ENCODE measurements at places on chromosomes 3 and 15.
A peak's percentile ranks its signal among the peaks of the same experiment; 100 is the strongest.

DNA sequence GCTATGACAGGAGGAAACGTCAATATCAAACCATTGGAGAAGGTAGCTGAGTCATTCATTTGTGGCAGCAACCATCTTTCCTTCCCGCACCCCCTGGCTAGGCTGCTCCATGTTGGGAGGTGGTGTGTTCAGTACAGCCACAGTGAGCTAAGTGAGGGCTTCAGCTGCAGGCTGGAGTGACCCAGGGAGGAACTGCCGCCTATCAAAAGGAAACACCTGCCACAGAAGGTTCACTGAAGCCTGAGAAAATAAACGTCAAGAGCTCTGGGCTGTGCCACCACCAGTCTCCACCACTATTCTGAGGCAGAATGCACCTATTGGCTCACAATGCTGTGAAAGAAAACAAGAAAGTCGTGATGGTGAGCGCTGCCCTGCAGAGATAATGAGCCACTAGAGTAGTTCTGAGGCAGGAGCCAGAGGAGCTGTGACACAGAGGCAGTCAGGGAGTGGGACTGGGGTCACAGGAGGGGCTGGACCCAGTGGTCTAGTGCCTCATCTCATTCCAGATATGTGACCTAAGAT lies 34.8 kb upstream of the CD47 start:
- peak; percentile 27 for DNase-seq

- DNase-seq, result no peak
Measured at GRCh38 chr3:94972066-94972465, 909.2 kb downstream of the NSUN3 start.

- DNase-seq, result no peak
Measured at GRCh38 chr3:54427501-54427900, 305.1 kb downstream of the CACNA2D3 start.

- no peak for DNase-seq
Measured at GRCh38 chr3:30720586-30721313, 114.3 kb downstream of the TGFBR2 start.

- no peak for DNase-seq
Measured at GRCh38 chr3:196938576-196938975, 3.8 kb downstream of the NCBP2 start.

- DNase-seq, result no peak
Measured at GRCh38 chr3:90026406-90026805, 919.0 kb downstream of the EPHA3 start.

DNA sequence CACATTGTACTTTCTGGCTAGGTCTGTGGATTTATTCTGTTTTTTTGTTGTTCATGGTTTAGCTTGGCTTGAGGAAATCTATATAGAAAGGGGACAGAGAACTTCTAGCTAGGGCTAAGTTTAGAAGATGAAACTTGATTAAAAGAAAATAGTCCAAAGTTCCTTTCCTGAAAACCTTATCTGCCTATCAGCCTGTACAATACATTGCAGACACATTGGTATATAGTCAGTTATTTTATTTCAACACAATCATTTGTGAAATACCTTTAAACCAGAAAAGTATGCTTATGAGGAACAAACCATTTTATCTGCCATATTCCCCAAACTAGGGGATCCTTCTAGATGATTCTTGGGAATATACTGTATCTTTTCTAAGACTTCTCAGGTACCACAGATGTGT lies 147.3 kb upstream of the CGNL1 start:
- no peak for DNase-seq

- DNase-seq, result no peak
Measured at GRCh38 chr3:52072020-52072419, 15.6 kb upstream of the DUSP7 start.

DNA sequence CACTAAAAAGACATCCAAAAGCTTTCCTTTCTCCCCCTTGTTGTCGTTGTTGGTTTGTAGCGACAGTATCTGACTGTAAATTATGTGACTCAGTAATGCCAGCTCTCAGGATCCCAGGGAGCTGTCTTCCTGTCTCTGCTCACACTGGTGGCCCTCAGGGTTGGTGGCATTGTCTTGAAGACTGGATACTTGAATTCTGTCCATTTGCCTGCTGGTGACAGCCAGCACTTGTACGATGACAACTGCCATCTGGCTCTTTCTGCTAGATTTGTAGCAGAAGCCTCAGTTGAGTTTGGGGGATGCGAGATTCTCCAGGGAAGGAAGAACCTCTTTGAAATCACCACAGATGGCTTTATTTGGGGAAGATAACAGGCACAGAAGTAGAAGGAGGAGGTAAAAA lies 120.8 kb downstream of the ARPP21 start:
- no peak for DNase-seq

GRCh38 chr15:72912996-72913395 lies 129.4 kb upstream of the ADPGK start:
- no peak for DNase-seq

GRCh38 chr3:142628801-142629200 lies 32.6 kb downstream of the PLS1 start:
- DNase-seq, result no peak

- DNase-seq, result no peak
Measured at GRCh38 chr3:183586477-183586876, 31.0 kb upstream of the KLHL6 start.

GRCh38 chr3:40679290-40679689 lies 154.5 kb downstream of the ZNF621 start:
- no peak for DNase-seq

DNA sequence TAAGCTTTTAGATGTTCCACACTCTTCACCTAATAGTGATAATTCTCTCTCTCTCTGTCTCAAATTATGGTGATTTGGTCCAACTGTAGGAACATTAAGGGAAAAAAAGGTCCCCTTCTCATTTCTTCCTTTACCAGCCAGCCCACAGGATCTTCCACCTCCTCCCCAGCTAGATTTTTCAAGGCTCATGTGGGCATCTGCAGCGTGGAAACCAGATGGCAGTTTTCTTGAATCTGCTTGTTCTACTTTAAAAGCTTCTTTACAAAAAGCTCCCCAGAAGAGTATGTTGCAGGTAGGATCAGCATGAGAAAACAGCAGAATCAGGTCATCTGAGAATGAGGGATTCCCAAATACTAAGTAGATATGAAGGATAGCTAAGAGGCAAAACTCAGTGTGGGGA lies 208.6 kb upstream of the PFN2 start:
- DNase-seq, result no peak

GRCh38 chr3:171315101-171315500 lies 145.1 kb downstream of the TNIK start:
- no peak for DNase-seq

GRCh38 chr3:172241405-172241804 lies 202.0 kb downstream of the FNDC3B start:
- DNase-seq, result no peak

DNA sequence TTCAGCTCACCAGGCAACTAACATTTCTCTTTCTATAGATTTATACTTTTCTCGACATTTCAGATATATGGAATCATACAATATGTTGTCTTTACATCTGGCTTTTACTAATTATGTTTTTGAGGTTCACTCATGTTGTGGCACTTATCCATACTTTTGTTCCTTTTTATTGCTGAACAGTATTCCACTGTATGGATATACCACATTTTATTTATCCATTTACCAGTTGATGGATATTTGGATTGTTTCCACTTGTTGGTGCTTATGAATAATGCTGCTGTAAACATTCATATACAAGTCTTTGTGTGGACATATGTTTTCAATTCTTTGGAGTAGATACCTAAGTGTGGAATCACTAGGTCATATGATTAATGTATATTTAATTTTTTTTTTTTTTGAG lies 97.2 kb downstream of the LEKR1 start:
- no peak for DNase-seq

DNA sequence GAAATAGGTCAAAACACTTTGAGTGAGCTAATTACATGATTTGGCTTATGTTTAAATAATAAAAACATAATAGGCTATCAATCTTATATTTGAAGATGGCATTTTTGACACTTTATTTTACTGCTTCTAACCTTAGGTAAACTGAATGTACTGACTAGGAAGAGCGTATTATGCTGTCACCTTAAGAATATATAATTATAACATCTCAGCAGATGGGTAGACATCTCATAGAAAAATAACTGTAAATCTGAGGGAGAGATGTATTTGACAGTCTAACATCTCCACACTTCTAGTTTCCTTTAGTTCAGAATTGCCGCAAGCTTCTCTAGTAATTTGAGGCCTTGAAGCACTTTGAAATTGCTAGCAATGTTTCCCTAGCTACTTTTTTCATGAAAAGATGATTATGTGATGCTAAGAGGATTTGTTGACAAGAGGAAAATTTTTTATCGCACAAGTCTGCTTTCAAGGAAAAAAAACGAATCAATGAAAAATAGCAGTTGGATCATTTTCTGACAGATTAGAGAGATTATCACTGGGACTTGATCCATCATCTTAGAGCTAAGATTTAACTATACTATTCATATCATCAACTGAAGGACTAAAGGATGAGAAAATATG lies 238.2 kb upstream of the NAALADL2 start:
- no peak for DNase-seq

Measured in stimulated activated CD4-positive, alpha-beta T cell treated with anti-CD3 and anti-CD28 coated beads, Interleukin-15, amount 100 ng/mL, for 1 hour (primary cell).